ENCODE measurements at places on chromosomes 7 and 10. TPM values are rescaled to one million over a fixed set of nuclear protein-coding genes. Genes with fewer than 3 reads are reported as not detected.

Gene NPC1L1
- total RNA-seq = not detected

GRCh38 chr10:69458430-69459100 is 7.3 kb downstream of the TSPAN15 start:
- DNase-seq = no peak

GRCh38 chr7:43309706-43310022 is 197.2 kb downstream of the HECW1 start:
- no peak for DNase-seq

Gene CCSER2
- total RNA-seq = 32.4 TPM

- DNase-seq = peak; percentile 33
These were observed 115.1 kb downstream of the PKD1L1 start for GRCh38 chr7:47833211-47833610.

Gene SORBS1
- 36.3 TPM for total RNA-seq

DNA sequence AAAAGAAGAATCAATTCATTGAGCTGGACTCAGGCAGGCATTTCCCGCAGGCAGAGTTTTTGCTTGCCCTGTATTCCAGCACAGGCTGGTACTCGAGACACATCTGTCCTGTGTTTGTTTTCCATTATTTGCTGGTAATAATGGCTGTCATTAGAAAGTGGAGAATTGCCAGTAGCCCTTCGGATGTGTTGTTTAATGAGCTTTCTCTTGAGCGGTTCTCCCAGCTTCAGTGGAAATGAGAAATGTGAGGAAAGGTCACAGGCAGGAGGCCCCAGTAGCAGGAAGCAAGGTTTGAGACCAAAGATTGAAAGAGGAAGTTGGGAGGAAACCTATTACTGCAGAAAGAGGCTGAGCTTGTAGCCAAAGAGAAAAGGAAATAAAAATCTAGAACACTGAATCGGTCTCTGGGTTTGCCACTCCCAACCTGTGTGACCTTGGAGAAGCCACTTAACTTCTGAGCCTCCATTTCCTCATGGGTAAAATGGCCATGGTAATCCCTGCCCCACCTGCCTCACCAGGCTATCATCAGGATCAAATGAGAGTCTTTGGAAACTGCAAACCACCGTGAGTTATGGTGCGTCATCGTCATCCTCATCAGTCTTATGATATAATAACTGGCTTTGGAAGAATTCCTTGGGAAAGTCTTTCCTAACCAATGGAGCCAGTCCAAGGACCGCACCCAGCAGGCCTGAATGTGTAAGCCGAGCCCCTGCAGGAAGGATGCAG is 67.7 kb downstream of the TACR2 start:
- DNase-seq = no peak

DNA sequence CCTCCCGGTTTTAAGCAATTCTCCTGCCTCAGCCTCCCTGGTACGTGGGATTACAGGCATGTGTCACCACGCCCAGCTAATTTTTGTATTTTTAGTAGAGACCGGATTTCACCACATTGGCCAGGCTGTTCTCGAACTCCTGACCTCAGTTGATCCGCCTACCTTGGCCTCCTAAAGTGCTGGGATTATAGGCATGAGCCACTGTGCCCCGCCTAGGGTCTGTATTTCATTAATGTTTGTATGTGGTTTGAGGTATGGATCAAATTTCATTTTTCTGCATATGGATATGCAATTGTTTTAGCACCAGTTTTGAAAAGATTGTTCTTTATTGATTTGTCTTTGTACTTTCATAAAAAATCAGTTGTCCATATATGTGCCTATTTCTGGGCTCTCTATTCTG is 26.0 kb downstream of the CYP26A1 start:
- peak; percentile 11 for DNase-seq

Gene HIBADH
- total RNA-seq = 30.1 TPM

Gene LRIT1
- not detected for total RNA-seq

DNA sequence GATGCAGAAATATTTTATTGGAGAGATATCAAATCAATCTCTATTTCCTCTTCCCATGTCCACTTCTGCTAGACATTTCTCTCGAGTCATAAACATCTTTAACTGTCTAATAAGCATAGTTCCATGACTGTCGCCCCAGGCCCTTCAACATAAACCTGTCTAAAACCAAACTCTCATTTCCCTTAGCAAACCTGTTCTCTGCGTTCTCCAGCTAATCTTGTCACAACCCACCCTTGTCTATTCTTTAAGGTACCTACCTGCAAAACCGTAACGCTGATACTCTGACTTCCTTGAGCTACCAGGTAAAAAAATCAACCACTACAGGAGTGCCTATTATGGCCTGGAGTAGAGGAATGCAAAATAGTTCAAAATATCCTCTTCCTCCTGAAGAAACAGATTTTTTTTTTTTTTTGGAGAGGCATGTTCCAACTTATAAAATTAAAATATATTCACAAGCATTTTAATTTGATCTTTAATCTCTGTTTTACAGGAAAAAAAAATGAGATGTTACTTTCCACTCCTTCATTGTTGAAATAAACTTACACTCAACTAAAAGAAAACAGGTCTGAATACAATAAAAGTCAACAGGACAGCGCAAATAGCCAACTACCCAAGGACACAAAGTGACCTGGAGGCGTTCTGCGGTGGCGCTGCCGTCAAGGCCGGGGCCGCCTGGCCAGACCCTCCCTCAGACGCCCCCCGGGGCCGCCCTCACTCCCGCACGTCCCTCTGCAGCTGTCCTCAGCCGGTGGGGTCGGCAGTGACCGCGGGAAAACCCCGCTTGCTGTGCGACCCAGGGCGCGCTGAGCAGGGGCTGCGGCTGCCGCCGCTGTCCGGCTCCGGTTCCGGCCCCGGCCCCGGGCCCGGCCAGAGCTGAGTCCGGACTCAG is 765 bp downstream of the SLC25A40 start:
- DNase-seq = no peak

GRCh38 chr10:56057860-56058259 is 303.2 kb downstream of the ZWINT start:
- DNase-seq = no peak

DNA sequence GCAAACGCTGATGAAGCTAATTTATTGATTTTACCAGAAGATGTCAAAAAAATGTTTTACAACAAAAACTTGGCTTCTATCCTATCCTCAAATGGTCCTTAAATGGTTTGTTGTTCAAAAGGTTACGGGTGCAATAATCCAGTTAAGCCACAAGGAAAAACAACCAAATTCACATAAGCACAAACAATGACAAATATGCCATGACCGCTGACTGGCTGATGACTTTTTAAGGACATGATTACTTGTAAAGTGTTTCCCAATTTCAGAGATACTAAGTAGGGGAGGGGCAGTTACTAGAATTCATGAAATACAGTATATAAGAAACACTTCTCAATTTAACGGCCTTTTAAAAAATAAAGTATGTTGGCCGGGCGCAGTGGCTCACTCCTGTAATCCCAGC is 28.8 kb downstream of the ABI1 start:
- no peak for DNase-seq

Gene HOXA5
- not detected for total RNA-seq

Gene CACNA2D1
- 27.3 TPM for total RNA-seq

DNA sequence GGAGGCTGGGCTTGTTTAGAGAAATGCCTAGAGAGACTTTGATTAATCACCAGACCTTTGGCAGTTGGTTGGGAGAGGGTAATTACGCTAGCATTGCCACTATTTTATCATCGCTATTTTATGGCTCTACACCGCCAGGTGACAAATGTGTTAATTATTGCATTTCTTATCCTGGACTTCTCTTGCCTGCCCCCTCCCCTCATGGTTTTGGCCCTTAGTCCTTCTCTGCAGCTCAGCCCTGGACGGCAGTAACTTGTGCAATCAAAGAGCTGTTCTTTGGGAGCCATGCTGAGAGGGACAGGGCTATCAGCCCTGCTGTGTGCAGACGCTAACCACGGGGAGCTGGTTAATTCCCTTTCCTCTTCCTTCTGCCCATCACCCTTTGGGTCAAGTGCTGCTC is 585.0 kb downstream of the AUTS2 start:
- no peak for DNase-seq

DNA sequence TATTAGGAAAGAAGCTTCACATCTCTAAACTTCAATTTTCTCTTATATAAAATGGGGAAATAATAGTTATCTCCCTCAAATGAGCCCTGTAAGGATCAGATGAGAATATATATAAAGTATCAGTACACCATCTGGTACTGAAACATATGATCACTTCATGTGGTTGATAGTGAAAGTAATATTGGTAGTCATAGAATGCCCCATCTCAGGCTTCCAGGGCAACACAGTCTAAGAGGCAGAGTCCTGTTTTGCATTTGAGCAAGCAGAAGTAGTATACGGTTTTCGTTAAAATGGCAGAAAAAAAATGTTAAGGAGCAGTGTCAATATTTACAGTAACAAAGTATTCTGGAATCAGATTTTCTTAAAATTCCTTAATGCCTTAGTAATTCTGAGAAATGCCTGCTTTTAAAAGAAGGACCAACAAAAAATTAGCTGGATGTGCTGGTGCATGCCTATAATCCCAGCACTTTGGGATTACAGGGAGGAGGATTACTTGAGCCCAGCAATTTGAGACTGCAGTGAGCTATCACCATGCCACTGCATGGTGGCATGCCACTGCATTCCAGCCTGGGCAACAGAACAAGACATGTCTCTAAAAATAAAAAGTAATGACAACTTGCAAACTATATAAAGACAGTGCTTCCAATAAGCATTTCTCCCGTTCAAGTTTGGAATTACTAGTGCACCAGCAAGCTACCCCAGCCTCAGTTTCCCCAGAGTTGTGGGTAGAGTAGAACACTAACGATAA is 19.8 kb downstream of the KBTBD2 start:
- no peak for DNase-seq

- DNase-seq = no peak
These were observed 118.5 kb downstream of the AMPH start for GRCh38 chr7:38512704-38513103.

- no peak for DNase-seq
These were observed 89.2 kb upstream of the ATP6V0A4 start for GRCh38 chr7:138887085-138887710.

Gene SPDYE2
- total RNA-seq = not detected

Gene HECW1
- 10.5 TPM for total RNA-seq

Gene UNC5B
- 31.8 TPM for total RNA-seq

Gene NKX6-2
- total RNA-seq = not detected

Gene INSYN2A
- 0.19 TPM for total RNA-seq

Measured in H1 (cell line).